ENCODE measurements at places on chromosomes 2 and 18. TPM values are rescaled to one million over a fixed set of nuclear protein-coding genes. Genes with fewer than 3 reads are reported as not detected.

DNA sequence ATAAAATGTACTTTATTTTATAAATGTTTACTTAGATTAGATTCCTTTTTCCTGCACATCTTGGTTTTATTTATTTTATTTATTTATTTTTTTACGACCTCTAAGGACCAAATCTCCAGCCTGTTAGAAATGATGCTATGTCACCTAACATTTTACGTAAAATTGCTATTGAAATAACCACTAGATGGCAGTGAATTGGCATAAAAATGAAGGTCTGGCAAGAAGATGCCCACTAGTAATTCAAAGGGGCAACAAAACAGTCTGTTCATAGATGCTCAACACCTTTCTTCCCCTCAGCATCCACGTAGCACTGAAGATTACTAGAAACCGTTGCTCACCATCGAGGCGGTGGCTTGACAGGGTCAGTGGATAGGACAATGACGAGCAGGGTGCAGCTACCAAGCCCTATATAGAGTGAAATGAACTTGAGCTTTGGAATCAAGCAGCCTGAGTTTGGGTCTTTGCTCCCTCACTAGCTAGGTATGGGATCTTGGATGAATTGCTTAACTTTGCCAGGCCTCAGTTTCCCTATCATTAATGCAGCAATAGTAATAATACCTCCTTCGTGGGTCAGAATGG is 128.7 kb upstream of the L3MBTL4 start:
- no peak for DNase-seq

GRCh38 chr2:201232467-201232815 is 27.9 kb upstream of the CASP8 start:
- no peak for DNase-seq

- no peak for DNase-seq
Observed at GRCh38 chr2:10012963-10013461, 30.3 kb upstream of the KLF11 start.

- DNase-seq, result no peak
Observed at GRCh38 chr2:133570542-133570941, 2.3 kb upstream of the NCKAP5 start.

DNA sequence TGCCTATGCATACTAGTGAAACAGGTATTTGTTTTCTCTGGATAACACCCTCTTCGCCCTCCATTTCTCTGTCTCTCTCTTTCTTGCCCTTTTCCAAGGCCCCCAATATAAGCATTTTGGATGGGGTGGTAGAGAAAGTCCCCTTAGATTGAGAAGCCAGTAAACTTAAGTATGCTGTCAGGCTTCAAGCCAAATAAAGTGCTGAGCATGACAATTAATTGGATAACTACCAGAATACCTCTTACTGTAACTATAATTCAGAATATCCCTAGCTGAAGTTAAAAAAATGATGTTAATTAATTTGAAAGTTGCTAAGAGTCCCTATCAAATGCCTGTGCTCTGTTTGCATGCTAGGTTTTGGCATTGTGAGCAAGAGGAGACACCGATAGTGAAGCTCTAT is 324.8 kb downstream of the PARD3B start:
- no peak for DNase-seq

- no peak for DNase-seq
Observed at GRCh38 chr2:78585871-78586270, 439.6 kb upstream of the REG3G start.

DNA sequence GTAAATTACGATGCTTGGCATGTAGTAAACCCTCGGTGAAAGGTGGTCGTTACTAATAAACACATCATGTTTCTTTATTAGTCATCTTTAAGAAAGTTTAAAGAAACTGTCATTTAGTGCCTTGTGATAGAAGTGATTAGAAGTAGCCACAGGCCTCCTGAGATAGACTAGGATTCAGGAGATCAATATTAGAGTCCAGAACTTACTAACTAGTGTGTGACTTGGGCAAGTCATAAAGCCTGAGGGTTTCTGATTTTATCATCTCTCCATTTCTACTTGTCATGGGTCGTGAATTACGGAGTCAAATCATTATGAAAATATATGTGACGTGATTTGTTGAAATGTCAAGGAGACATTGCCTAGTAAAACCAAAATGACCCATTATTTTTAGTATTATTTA is 6.7 kb downstream of the RPE start:
- no peak for DNase-seq

Gene QPCT
- total RNA-seq, result 4.7 TPM

All from Caco-2 (cell line).